NCI-H1092 treated with DMSO at 0.1 percent for 48 hours (cell line): ENCODE measurements at places on chromosomes 7 and 10.

- DNase-seq = no peak
Observed at GRCh38 chr7:16841681-16842080, 36.9 kb upstream of the AGR2 start.

DNA sequence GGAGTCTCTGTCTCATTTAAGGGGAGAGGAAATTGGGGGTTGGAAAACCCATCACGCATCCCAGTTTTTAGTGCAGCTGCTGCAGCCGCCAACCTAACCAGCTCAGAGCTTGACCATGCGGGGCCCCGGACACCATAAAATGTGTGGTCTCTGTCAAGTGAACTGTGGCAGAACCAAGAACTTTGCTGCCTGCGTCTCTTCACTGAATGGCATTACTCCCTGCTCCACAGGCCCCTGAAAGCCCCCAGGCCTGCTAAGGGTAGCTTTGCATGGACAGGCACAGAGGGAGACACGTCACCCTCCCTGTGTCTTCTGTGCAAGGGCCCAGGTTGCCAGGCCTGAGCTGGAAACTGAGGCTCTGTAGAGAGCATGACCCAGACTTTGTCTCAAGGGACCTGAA, 144.6 kb upstream of the GPR26 start:
- DNase-seq = no peak

- no peak for DNase-seq
Observed at GRCh38 chr10:80986596-80986995, 448.9 kb downstream of the SH2D4B start.

- no peak for DNase-seq
Observed at GRCh38 chr7:110852156-110852940, 238.6 kb upstream of the LRRN3 start.

DNA sequence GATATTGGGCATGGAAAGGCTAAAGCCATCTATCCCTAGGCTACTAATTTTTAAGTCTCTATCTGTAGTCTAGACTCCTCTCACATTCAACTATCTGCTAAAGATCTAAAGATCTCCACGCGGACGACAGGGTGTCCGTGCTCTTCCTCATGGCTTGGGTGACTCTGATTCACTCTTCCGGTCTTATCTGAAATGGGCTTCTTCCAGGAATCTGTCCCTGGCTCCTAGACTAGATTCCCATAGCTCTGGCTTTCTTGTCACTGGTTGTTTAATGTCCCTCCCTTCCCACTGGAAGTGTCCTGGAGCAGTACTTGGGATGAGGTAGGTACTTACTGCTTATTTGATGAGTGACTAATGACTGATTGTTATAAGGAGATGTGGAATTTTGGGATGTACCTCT, 62.0 kb upstream of the PODXL start:
- DNase-seq = no peak

- peak; percentile 18 for DNase-seq
Observed at GRCh38 chr7:101125989-101126650, 784 bp upstream of the SERPINE1 start.
